ENCODE measurements at places on chromosomes 1 and 21. TPM values are rescaled to one million over a fixed set of nuclear protein-coding genes. Genes with fewer than 3 reads are reported as not detected.

Gene ESPN
- total RNA-seq = 11.1 TPM

DNA sequence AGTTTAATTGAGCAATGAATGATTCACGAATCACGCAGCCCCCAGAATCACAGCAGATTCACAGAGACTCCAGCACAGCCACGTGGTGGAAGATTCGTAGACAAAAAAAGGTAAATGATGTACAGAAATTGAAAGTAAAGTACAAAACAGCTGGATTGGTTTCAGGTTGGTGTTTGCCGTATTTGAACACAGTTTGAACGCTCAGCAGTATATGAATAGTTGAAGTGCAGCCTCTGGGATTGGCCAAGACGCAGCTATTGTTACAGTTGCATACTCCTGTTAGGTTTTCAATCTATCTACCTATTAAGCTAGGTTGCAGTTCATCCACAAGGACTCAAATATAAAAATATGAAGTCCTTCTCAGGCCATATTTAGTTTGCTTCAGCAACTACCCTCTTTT is 3.1 kb upstream of the MRPL55 start:
- H3K4me1 ChIP-seq = peaks cover 17% of the 10 kb centered on the region
- no peak overlapping the region for H3K4me3 ChIP-seq
- 0 out of 2 replicates have a peak, but pooled peaks cover 3% of the 10 kb centered on the region for H3K36me3 ChIP-seq
- DNase-seq = no peak
- H3K27me3 ChIP-seq = no peaks in the 10 kb centered on the region

Gene GART
- 142 TPM for total RNA-seq

Gene GBP6
- total RNA-seq = 0.17 TPM

GRCh38 chr1:109225308-109225707 is 11.6 kb downstream of the SARS1 start:
- no peaks in the 10 kb centered on the region for H3K27me3 ChIP-seq
- peaks cover 36% of the 10 kb centered on the region for H3K36me3 ChIP-seq
- peaks cover 9% of the 10 kb centered on the region for H3K4me1 ChIP-seq
- DNase-seq = no peak
- H3K27ac ChIP-seq = no peak overlapping the region

DNA sequence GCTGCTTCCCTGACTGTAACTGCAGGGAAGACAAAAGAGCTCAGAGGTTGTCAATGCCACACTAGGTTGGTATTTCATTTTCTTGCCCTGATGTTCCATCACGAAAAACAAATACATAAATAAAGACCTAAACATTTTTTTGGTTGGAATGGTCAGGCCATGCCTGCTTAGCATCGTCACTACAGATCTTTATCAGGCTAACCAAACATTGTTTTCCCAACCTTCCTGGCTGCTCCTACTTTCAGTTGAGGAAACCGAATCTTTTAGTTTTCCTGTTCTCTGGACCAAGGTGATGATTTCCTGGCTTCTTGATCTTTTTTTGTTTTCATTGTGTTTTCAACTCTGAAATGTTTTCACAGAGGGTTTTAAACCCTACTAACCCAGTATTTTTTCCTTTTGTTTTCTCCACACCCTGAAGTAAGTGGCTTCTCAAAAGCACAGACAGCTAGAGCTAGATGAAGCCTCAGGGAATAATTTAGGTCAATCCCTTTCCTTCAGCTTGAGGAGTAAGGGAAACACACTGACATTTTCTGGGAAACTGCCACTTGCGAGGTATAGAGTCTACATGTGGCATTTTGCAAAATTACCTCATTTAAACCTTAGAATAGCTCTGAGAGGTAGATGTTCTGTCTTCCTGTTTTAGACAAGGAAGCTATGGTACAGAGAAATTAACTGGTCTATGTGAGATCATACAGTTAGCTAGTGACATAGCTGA is 67.2 kb upstream of the CNN3 start:
- H3K27me3 ChIP-seq = no peaks in the 10 kb centered on the region
- no peak overlapping the region for H3K4me3 ChIP-seq
- DNase-seq = peak; percentile 84
- peaks cover 22% of the 10 kb centered on the region for H3K4me1 ChIP-seq

Gene GABRD
- total RNA-seq = not detected

DNA sequence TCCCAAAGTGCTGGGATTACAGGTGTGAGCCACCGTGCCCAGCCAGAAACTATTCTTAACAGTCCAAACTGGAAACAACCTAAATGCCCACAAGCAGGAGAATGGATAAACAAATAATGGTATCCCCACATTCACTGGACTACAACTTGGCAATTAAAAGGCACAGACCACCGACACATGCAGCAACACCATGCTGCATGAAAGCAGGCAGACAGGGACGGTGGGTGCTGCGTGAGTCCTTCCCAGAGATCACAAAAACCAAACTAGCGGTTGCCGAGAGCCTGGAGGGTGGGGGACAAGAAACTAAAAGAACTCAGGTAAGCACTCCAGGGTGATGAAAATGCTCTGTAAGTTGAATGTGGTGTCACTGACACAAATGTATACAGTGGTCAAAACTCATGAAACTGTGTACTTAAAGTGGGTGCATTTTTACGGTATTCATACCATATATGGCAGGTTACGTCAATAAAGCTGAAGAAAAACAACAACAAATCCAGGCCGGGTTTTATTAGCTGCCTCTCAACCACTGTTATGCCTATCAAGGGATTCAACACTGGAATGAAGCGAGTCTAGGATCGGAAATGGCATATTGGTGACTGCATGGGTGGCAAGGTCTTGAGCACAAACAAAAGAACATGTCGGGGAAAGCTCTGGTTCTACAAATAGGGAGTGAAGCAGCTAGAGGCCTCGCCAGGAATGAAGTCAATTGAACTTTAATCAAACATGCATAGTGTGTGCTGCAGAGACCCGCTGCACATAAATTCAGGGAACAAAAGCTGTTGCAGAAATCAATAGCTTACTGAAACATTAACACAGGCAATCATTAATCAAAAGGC is 52.4 kb downstream of the SLC45A1 start:
- H3K27ac ChIP-seq = no peak overlapping the region
- DNase-seq = no peak
- no peaks in the 10 kb centered on the region for H3K27me3 ChIP-seq
- peaks cover 5% of the 10 kb centered on the region for H3K36me3 ChIP-seq
- no peak overlapping the region for H3K4me3 ChIP-seq

Gene FTCD
- 0.58 TPM for total RNA-seq

- no peaks in the 10 kb centered on the region for H3K27me3 ChIP-seq
Observed at GRCh38 chr1:160210561-160210960, 5.4 kb downstream of the PEA15 start.

Gene RIPPLY3
- 11.4 TPM for total RNA-seq

Gene HES4
- total RNA-seq = 379 TPM

Measured in PC-3 (cell line).